HS-5 (cell line): ENCODE measurements at places on chromosomes 13 and 19.

GRCh38 chr13:43374621-43375020 lies 351.2 kb downstream of the DNAJC15 start:
- DNase-seq: no peak

GRCh38 chr13:83153848-83154247 lies 728.4 kb downstream of the SLITRK1 start:
- no peak for DNase-seq

DNA sequence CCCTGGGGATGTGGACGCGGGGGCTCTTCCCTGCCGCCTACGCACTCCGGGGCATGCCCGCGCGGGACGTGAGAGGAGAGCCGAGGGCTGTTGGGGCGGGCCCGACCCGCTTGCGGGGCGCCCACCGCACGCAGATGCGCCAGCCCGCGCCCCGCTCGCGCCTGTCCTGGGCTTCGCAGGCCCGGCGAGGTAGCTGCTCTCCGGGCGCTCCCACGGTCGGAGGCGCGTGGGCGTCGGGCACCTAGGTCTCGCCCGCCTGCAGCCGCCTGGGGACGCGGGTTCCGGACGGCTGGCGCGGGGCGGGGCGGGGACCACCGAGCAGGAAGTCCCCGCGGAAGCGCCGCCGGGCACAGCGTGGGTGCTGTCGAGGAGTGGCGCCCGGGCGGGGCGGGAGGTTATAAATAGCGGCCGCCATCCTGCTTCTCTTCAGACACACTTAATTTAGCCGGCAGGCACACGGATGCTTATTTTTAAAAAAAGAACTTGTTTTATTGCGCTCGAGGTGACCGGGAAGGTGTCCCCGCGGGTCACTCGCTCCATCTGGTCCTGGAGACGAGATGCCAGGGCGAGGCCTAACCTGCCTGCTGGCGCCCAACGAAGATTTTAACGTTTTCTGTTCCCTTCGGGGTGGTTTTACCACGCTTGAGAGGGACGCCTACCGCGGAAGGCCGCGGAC lies 561 bp upstream of the GJA3 start:
- no peak for DNase-seq

- DNase-seq: no peak
Measured at GRCh38 chr19:10045371-10045770, 32.1 kb downstream of the RDH8 start.

DNA sequence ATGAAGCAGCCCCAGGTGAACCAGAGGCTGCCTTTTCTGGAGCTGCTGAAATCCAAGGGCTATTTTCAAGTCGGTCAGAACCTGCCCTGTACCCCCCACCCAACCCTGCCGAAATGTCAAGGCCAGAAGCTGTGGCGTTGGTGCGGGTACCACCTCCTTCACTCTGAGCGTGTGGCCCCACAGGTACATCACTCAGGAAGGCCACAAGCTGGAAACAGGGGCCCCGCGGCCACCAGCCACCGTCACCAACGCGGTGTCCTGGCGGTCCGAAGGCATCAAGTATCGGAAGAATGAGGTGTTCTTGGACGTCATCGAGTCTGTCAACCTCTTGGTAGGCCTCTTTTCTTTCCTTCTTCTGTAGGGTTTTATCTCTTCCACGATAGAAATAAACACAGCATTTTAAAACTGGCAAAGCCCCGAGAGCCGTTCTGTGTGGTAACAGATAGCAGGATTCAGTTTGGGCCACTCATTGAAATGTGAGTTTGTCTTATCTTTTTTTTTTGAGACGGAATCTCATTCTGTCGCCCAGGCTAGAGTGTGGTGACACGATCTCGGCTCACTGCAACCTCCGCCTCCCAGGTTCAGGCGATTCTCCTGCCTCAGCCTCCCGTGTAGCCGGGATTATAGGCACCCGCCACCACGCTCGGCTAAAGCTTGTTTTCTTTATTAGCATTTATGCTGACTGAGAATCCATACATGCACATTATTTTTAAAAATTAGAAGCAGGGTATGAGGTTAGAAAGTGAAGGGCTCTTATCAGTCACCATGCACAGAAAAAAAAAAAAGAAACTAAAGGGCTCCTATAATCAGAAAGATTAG lies 11.3 kb downstream of the AP1M1 start:
- no peak for DNase-seq

GRCh38 chr19:1755467-1756171 lies 2.3 kb downstream of the ONECUT3 start:
- no peak for DNase-seq

DNA sequence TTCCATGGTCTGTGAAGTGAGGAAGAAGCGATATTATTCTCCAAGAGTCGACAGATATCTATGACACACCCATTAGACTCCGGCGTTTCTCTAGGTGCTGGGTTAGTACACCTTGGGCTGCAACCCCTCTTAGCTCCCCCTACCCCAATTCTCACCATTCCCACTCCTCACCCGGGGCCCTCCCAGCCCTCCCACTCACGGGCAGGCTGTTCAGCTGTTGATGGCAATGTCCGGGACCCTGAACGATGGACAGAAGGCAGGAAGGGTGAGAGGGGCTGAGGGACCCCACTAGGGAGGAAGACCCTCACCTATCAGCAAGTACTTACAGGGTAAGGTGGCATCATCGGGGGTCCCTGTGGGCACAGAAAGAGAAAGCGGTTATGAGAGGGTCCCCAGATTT lies 9.2 kb downstream of the LGALS4 start:
- no peak for DNase-seq

GRCh38 chr13:39250440-39250839 lies 212.2 kb downstream of the NHLRC3 start:
- DNase-seq: no peak

GRCh38 chr13:78632996-78633395 lies 26.0 kb downstream of the OBI1 start:
- DNase-seq: no peak

DNA sequence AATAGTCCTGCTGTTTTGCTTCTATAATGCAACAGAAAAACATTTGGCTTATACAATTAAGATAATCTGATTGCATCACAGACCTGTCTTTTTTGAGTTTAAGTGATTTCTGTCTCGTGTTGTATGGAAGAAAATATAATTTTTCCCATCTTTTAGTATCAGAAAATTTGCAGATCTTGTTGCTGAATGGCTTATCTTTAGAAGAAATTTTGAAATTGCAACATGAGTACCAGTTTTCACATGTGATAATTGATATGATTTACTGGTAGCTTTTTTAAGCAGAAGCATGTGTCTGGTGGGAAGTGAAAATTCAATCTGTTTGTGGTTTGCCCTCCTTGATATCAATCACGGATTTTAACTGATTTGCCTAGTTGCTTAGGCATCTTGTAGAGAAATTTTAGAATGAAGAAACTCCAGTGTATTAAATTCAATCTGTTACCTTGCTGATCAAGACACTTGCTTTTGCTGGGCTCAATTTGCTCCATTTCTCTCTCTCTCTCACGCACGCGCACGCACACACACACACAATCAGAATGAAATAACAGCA lies 89.8 kb upstream of the MYCBP2 start:
- no peak for DNase-seq

- DNase-seq: no peak
Measured at GRCh38 chr13:39963612-39964011, 308.1 kb downstream of the COG6 start.
